NCI-H1092 (cell line): ENCODE measurements at places on chromosomes 1 and 21.

GRCh38 chr1:203284411-203285123, 20.8 kb upstream of the BTG2 start:
- DNase-seq = no peak

GRCh38 chr1:215539803-215540570, 27.1 kb upstream of the KCTD3 start:
- DNase-seq = peak; percentile 29

DNA sequence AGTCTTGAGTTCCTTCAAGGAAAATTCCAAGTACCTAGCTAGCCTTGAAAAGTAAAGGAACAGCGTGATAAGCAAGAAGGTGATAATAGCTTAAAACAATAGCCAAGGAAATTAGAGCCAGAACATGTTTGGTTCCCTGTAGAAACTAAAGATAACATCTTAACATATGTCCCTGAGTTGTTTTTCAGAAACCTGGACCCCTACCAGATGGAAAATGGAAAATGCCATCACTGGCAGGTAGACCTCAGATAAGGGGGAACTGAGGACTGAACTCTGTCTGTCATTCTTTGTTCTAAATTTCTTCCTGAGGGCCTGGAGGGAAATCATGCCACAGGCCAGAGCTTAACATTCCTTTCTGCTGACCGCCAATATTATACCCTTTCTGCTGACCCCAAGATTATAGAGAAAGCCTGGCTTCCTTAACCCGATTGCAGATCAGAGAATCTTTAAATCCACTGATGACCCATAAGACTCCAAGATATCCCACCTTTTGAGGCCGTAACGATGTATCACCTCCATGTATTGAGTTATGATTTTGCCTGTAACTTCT, 23.4 kb downstream of the CNIH3 start:
- DNase-seq = no peak

DNA sequence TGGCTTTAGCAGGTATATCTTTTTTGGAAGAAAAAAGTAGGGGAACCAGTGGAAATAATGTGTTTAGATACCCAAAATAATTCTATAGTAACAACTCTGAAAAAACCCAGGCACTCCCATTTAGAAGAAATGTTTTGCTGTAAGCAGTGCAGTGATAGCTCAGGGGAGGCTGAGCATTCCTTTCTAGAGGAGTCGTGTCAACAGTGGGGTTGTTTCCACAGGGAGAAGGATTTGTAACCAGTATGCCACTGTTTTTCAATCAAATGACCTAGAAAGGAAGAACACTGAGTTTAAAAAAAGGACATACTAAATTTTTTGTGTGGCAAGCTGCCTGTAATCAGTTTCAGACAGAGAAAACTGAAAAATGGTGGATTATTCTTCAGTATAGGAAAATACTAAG, 2.4 kb downstream of the PGD start:
- no peak for DNase-seq

DNA sequence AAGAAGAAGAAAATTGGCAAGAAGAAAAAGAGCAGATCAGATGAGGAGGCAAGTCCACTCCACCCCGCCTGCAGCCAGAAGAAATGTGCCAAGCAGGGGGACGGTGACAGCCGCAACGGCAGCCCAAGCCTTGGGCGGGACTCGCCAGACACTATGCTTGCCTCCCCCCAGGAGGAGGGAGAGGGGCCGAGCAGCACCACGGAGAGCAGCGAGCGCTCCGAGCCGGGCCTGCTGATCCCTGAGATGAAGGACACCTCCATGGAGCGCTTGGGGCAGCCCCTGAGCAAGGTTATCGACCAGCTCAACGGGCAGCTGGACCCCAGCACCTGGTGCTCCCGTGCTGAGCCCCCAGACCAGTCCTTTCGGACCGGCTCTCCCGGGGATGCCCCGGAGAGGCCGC, 9.0 kb upstream of the SLC25A34 start:
- no peak for DNase-seq

DNA sequence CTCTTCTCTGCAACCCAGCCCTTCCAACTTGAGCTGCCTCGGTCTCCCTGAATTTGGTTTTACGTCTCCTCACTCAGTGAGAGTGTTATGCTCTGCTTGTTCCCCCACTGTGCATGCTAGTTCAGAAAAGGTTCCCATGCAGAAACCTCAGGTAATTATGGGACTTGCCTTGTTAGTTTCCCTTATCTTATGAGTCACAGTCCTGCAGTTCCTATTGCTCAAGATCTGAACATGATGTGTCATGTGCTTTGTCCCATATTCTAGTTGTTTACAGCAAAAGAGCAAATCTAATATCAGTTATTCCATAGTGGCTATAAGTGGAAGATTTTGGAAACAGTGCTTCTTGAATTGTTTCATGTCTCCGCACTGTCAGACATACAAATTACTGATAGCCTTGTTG, 74.4 kb downstream of the DUSP10 start:
- DNase-seq = no peak

- no peak for DNase-seq
Observed at GRCh38 chr1:227942021-227942715, 5.6 kb downstream of the WNT9A start.

- no peak for DNase-seq
Observed at GRCh38 chr21:32802954-32803353, 31.4 kb upstream of the PAXBP1 start.

GRCh38 chr21:40620386-40621145, 226.4 kb downstream of the DSCAM start:
- DNase-seq = no peak

- no peak for DNase-seq
Observed at GRCh38 chr1:39757501-39757900, 13.6 kb downstream of the OXCT2 start.

- no peak for DNase-seq
Observed at GRCh38 chr1:4975856-4976255, 321.4 kb downstream of the AJAP1 start.

GRCh38 chr1:201881617-201882016, 7.1 kb upstream of the SHISA4 start:
- no peak for DNase-seq

DNA sequence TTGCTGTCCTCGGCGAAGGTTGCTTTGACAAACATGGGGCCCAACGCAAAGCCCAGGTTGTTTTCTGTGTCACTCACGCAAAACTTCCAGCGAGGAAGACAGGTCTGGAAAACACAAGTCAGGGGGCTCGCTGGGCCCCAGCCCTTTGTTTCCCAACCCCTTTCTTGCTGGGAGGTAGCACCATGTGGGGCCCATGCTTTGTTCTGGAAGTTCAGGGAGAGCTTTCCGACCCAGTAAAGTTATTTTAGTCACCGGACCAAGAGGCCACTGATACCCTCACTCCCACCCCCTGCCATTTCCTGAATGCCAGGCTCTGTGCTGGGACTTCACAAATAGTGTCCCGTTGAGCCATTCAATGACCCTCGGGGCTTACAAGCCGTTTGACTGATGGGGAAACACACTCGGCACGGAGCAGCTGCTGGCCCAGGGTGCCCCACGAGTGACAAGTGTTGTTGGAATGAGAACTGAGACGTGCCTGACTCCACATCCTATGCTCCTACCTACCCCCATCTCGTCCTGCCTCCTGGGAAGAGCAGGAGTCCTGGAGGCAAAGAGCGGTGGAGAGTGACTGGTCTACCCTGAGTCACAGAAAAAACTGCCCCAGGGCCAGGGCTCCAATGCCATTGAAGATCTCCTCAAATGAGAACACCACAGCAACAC, 52.0 kb downstream of the ECE1 start:
- DNase-seq = no peak

DNA sequence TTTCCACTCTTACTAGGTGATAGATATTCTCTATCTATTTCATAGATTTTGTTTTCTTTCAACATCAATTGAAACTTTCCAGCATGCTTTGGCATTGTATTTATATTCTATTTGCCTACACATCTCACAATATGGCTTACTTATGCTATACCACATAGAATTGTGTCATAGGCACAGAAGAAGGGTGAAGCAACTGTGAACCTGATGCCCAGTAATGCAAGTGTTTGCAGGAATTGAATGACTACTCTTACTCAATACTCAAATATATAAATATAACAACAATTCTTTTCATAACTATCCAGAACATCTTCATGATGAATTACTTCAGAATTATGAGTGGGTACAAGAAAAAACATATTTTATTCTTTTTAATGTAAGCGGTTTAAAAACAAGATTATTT, 165.9 kb downstream of the PTBP2 start:
- no peak for DNase-seq

DNA sequence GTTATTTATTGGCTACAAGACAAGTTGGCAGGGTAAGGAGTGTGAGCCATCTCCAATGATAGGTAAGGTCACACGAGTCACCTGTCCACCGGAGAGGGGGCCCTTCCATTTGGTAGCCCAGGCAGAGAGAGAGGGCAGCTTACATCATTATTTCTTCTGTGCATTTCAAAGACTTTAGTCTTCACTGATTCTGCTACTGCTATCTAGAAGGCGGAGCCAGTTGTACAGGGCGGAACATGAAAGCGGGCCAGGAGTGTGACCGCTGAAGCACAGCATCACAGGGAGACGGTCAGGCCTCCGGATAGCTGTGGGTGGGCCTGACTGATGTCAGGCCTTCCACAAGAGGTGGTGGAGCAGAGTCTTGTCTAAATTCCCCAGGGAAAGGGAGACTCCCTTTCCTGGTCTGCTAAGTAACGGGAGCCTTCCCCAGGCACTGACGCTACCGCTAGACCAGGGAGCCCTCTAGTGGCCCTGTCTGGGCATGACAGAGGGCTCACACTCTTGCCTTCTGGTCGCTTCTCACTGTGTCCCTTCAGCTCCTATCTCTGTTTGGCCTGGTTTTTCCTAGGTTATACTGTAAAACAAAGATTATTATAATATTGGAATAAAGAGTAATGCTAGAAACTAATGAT, 36.7 kb downstream of the ZNF695 start:
- no peak for DNase-seq

- DNase-seq = no peak
Observed at GRCh38 chr1:4087530-4088420, 187.7 kb upstream of the C1orf174 start.

- no peak for DNase-seq
Observed at GRCh38 chr1:112536561-112536960, 27.8 kb downstream of the WNT2B start.

DNA sequence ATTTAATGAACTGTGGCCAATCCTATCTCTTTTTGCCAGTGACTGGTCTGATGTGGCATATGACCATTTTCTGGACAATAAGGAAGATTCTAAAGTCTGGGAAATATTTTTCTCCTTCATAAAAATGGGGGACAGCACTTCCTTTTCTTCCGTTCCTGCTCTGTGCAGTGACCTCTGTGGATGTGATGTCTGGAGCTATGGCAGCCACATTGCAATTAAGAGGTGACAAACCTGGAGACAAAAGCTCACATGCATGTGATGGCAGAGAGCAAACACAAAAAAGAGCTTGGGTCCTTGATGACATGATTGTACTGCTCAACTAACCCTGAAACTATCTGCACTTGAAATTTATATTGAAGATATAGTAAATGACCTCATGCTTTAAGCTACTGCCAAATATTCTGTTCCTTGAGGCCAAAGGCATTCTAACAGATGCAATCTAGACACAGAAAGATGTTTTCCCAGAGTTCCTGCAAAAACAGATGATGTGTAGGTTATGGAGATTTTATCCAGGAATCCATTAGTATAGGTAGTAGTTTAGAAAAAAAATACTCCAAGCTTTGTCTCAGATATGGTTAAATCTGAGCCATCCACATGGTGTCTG, 2.2 kb upstream of the MAGI3 start:
- DNase-seq = no peak

DNA sequence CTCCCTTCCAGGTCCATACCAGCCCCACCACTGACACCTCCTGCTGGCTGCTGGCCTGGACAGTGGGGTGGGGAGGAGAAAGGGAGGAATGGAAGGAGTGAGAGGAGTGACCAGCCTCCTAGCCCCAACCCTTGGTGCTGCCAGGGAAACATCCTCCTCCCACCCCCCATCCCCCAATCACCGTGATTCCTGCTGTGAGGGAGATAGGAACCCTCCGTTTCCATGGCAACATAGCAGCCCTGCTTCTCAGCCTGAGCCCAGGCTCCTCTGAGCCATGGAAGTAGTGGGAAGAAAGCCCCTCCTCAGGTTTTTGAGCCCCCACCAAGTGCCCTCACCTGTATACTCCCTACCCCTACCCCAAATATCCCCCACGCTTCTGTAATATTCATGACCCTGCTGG, 44.4 kb upstream of the SCMH1 start:
- no peak for DNase-seq

DNA sequence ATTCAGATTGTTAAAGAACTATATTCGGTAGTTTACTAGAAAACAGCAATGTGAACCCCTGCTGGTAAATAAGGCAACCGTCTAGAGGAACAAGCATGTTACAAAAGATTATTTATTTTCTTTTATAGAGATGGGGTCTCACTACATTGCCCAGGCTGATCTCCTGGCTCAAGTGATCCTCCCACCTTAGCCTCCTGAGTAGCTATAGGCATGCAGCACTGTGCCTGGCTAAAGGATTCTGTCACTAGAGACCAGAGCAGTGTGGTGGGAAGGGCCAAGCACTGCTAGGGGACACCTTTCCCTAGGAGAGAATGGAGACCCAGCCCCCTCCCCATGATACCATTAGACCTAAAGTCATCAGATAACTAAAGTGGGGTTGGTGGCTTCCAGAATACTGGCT, 28.9 kb downstream of the SLC27A3 start:
- DNase-seq = no peak

- DNase-seq = peak; percentile 78
Observed at GRCh38 chr1:16235944-16236510, 956 bp downstream of the CPLANE2 start.

DNA sequence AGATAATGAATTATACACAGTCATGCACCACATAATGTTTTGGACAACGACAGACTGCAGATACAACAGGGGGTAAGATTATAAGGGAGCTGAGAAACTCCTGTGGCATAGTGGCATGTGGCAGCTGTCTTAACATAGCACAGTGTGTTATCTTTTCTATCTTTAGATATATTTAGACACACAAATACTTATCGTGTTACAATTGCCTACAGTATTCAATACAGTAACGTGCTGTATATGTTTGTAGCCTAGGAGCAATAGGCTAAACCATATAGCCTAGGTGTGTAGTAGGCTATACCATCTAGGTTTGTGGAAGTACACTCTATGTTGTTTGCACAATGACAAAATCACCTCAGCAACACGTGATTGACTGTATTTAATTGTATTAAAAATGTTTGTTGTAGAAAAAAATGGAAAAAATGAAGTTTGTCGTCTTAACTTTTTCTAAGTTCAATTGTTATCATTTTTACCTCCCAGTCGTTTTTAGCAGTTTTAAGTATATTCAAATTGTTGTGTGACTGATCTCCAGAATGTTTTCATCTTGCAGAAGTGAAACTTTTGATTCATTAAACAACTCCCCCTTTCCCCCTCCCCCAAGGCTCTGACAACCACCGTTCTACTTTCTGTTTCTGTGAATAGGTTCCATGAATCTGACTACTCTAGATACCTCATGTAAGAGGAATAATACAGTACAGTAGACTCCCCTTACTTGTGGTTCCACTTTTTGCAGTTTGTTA, 351.0 kb upstream of the B3GALT2 start:
- DNase-seq = no peak
